ENCODE measurements at places on chromosomes 3 and 15.

- DNase-seq, result peak; percentile 89
Measured at GRCh38 chr15:45402162-45402954, 24.0 kb upstream of the GATM start.

GRCh38 chr3:177606891-177607290 lies 409.6 kb upstream of the TBL1XR1 start:
- DNase-seq, result no peak

DNA sequence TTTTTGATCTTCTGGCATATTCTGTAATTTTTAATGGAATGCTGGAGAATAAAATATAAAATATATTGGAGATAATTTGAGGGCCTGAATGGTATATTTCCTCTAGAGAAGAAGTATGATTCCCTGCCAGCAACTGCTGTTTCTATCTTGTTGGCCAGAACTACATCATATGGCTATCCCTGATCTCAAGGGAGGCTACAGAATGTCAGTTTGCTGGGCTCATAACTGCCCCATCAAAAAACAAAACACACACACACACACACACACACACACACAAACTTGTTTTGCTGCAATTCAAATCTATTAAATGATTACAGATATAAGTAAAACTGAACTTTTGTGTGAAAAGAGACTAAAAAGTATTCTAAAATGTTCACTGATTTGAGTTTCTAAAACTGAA lies 51.0 kb downstream of the RASA2 start:
- DNase-seq, result no peak

- DNase-seq, result no peak
Measured at GRCh38 chr3:143586576-143586975, 261.7 kb downstream of the SLC9A9 start.

GRCh38 chr3:113753376-113753985 lies 6.6 kb downstream of the ATP6V1A start:
- DNase-seq, result no peak

DNA sequence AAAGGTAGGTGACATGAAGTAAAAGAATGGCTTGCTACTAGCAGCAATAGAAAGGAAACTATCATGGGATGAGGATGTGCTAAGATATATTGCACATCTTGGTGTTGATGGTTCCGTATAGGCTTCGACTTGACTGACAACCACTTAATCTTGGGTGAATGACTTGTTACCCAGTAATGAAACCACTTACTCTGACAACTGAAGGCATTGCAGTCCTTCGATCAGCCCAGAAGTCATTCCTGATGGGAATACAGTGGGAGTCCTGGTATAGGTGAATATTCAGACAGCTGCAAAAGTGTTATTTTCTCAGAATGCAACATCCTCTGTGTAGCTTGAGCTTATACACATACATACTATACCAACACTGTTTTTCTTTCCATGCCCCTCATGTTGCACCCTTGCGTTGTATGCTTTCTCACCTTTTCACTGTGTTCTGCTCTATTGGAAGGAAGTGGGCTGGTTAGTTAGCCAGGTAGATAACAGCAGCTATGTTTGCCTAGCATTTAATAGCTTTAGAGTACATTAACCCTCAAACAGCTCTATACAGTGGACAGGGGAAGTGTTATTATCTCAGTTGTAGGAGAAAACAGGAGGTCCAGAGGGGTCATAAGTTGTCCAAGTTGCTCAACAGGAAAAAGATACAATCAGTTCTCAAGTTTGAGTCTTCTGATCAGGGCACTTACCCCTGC lies 376.5 kb downstream of the MFSD1 start:
- DNase-seq, result no peak

GRCh38 chr3:32452009-32452408 lies 50.6 kb downstream of the CMTM6 start:
- no peak for DNase-seq

- no peak for DNase-seq
Measured at GRCh38 chr3:141346007-141346406, 22.3 kb upstream of the ZBTB38 start.

GRCh38 chr3:191555037-191555436 lies 94.1 kb downstream of the PYDC2 start:
- DNase-seq, result no peak

DNA sequence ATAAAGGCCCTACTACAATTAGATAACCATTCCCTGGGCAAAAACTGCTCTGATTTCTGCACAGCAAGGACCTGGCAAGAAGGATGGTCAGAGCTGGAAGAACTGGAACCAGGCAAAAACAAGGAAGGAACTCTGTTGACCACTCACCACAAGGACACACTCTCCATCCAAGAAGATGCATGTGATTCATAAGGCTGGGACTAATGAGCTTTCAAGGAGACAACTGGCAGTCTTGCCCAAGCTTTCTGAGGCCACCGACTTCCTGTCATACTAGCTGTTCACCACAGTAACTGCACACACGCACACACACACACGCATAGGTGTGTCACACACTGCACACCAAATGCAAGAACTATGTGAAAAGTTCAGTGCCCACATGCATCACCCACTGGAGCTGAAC lies 256.6 kb downstream of the OCA2 start:
- DNase-seq, result no peak

DNA sequence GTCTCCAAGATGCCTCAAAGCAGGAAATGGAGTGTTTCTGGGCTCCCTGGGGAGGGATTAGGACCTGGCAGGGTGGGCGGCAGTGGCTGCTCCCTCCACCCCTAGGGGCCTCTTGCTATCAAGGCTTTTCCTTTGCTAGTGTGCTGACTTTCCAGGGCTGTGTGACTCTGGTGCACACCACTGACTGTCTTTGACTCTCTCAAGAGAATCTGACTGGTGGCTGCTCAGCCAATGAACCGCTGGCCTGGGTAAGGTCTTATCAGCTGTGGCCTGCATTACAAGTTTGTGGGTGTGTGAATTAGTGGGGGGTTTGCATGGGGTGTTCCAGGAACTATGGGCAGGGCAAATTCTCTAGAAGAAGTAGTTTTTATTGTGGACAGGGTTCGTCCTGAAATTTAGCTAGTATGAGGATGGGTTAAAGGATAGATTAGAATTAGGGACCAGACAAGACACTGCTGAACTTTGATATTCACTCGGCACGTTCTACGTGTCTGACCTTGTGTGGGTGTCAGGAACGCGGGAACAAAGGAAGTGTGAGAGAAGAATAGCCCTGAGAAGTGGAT lies 29.5 kb downstream of the SIAH2 start:
- DNase-seq, result no peak

DNA sequence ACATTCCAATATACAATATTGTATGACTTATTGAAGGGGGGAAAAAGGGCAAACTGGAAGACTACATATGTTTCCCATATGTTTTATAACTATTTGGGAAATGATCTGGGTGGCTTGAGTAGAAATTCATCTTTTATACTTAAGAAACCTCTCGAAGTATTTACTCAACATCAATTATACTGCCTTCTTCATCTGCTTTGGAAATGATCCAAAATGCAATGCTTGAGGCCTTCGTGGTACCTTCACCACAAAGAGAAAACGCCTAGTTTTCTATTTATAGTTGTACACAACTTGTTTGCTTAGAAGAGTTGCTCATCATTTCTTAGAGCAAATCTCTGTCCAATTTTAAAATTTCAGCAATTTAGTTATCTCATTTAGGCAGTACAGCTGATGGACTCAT lies 18.8 kb downstream of the ACKR4 start:
- DNase-seq, result no peak

GRCh38 chr15:93018574-93018973 lies 70.4 kb downstream of the RGMA start:
- DNase-seq, result no peak

GRCh38 chr15:74443100-74443909 lies 9.5 kb upstream of the SEMA7A start:
- DNase-seq, result no peak

GRCh38 chr15:39592500-39592899 lies 11.6 kb downstream of the THBS1 start:
- no peak for DNase-seq

DNA sequence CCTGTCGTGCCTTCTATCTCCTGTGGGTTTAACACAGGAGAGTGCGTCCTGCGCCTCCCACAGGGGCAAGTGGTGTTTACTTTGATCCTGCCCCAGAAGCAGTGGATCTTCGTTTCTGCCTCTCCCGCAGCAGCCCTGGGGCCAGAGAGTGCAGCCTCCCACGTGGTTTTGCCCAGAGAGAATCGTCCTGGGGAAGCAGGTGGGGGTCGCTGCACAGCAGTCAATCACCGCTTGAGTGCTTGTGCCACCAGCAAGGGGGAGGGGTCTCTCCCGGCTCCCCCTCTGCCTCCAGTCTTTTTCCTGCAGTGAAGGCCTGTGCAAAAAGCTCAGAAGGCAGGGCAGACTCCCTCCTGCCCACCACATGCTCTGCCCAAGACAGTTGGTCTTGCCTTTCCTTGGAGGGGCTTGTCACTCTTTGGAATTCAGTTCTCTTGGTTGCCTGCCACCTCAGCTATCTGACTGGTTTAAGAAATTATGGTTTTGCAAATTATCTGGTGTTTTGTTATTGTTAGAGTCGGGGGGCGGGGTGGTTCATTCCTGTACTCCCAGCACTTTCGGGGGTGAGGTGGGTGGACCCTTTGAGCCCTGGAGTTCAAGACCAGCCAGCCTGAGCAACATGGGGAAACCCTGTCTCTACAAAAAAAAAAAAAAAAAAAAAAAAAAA lies 26.9 kb downstream of the STOML1 start:
- no peak for DNase-seq

GRCh38 chr3:162719684-162720341 lies 1223.2 kb downstream of the OTOL1 start:
- no peak for DNase-seq

- no peak for DNase-seq
Measured at GRCh38 chr3:177385831-177386301, 188.6 kb upstream of the TBL1XR1 start.

- DNase-seq, result no peak
Measured at GRCh38 chr3:62592408-62592807, 219.1 kb upstream of the FEZF2 start.

DNA sequence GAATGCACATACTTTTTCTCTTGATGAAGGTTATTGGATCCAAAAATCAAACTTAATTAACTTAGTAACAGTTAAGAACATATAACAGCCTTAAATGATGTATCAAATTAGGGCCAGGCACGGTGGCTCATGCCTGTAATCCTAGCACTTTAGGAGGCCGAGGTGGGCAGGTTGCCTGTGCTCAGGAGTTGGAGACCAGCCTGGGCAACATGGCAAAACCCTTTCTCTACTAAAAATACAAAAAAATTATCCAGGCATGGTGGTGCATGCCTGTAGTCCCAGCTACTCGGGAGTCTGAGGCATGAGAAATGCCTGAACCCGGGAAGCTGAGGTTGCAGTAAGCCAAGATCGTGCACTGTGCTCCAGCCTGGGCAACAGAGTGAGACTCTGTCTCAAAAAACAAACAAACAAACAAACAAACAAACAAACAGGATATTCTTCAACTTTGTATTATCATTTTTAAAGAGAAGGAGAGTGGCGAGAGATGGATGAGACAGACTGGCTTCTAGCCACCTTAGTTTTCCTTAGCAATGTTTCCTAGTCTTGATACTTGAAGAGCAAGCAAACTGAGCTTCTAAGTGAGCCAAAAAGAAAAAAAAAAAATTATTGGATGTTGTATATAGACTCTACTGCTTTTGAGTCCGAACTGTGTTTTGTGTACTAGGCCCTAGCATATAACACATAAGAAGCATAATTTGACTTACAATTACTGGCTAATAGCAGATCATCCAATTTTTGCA lies 13.8 kb downstream of the SPRED1 start:
- no peak for DNase-seq

DNA sequence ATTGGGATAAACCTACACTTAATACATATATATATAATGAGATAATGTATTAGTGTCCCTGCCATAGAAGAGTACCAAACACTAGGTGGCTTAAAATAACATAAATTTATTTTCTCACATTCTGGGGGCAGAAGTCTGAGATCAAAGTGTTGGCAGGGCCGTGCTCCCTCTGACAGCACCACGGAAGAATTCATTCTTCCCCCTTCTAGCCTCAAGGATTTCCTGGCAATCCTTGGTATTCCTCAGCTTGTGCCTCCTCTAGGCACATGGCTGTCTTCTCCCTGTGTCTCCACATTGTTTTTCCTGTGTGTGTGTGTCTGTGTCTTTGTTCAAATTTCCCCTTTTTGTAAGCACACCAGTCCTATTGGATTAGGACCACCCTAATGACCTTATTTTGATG lies 115.2 kb upstream of the AGBL1 start:
- DNase-seq, result no peak

DNA sequence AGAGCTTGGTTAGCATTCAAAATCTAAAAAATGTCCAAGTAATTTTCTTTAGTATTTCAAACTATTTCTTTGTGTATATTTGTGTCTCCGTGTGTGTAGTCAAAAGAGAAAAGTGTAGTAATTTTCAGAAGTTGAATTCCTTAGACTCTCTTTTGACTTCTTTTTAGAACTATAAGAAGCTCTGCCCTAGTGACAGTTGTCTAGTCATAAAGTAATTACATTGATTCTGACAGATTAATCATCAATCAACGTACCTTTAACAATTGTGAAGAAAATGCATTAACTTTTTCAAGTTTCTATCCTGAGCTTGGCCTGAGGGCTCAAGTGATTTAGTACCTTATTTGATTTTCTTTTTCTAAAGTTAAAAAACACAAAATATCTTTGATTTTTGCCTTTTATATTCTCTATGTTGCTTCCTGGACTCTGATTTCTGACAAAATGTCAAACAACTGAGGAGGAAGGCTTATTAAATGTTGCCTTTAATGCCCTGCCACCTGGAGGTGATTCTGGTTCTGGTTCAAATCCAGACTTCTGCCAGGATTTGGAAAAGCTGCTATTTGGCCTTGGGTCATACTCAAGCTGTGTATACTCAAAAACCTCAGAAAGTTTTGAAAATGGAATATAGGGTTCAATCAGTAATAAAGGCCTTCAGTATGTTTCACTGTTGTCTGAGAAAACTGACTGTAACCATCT lies 653.6 kb downstream of the NSUN3 start:
- no peak for DNase-seq

- DNase-seq, result no peak
Measured at GRCh38 chr3:105747060-105747541, 121.7 kb downstream of the CBLB start.

- no peak for DNase-seq
Measured at GRCh38 chr3:18512007-18512406, 86.9 kb upstream of the SATB1 start.

Data from activated CD8-positive, alpha-beta memory T cell treated with anti-CD3 and anti-CD28 coated beads for 1 hour (primary cell).